Stimulated activated CD4-positive, alpha-beta T cell treated with anti-CD3 and anti-CD28 coated beads, Interleukin-12 subunit alpha, Interleukin-12 subunit beta, amount 100 ng/mL, for 24 hours (primary cell): ENCODE measurements at places on chromosomes 6 and 20.
A peak's percentile ranks its signal among the peaks of the same experiment; 100 is the strongest.

- DNase-seq: no peak
Measured at GRCh38 chr6:129494099-129494498, 215.9 kb downstream of the ARHGAP18 start.

DNA sequence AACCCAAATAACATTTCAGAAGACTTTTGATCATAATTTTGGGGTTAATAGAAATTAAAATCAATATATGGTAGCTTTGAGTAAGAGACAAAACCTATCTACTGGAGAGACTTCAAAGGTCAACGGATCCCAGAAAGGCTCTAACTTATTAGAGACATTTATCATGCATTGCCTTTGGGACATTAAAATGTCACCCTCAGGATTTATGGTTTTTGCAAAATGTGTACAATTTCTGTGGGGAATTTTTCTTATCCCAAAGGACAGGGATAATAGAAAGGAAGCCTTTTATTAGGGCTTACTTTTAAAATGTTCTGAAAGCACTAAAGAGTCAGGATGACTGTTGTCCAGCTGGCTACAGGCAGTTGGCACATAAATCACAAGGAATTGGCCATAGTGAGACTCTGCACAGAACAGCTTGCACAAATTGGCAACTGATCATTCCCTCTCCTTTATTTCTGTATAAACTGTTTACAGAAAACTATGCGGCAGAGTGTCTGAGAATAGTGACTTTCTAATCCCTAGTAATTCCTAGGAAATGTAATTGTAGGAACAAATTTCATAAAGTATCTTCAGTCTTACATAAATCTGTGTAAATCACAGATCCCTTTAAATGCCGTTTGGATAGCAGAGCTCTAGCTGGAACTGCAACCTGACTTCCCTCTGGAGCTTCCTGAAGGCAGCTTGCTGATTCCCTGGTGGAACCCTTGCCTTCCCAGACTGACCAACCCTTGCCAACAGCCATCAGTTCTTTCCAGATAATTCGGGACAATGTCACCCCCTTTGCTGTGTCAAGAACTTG is 201.1 kb upstream of the PREP start:
- no peak for DNase-seq

DNA sequence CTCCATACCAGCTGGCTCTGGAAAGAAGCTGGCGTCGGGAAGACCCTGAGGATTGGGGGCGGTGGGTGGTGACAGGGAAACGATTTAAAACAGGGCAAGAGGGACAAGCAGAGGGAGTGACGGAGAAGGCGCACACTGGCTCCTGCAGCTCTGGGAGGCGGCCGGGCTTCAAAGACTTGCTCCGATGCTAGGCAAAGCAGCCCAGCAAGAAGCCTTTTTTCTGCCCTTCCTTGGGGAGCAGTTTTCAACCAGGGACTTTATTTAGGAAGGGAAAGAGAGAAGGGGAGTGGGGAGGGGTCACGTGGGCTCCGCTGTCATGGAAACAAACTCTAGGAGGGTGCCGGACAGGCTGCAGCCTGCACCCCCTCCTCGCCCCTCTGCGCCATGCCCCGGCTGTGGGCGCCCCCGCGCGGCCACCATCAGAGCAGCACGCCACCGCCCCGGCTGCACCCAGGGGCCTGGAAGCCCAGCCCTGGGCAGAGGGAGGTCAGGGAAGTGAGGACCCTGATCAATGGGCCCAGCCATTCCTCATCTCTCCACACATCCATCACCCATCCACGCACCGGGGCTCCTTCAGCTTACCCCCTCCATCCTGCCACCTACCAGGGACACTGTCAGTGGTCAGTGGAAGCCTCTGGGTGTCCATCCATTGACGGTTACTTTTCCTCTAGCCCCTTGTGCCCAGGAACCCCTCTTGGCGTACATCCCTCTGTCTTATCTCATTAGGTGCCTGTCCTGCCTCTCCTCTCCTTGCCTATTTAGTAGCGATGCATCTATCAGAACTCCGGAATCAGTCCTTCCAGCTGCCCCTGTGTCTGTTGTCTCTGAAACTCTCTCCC is 66.6 kb upstream of the CCDC167 start:
- DNase-seq: peak; percentile 51

GRCh38 chr6:107173779-107174178 is 58.5 kb upstream of the BEND3 start:
- no peak for DNase-seq

- DNase-seq: no peak
Measured at GRCh38 chr6:15511248-15512125, 151.3 kb downstream of the DTNBP1 start.

GRCh38 chr6:169140986-169141495 is 112.6 kb downstream of the THBS2 start:
- no peak for DNase-seq

- no peak for DNase-seq
Measured at GRCh38 chr6:90820436-90820835, 233.6 kb upstream of the MAP3K7 start.

DNA sequence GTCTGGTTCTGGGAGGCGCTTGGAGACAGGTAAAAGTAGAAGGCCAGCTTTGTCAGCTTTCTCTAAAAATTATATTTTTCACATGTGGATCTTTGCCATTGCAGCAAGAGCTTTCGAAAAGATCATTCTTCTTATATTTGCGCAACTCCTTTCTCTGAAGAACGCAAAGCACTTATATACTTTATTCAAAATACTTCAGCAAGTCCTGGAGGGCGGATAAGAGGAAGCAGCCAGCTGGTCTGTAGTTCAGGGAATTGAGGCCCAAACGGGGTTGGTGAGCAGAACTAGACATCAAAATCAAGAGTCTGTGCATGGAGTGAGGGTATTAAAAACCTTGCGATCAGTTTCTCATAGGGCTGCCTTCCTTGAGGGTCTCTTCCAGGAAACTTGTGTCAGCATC is 182.3 kb downstream of the DTNBP1 start:
- DNase-seq: no peak

- DNase-seq: no peak
Measured at GRCh38 chr6:43977404-43978111, 149.7 kb downstream of the MRPL14 start.

GRCh38 chr20:58923117-58923712 is 57.8 kb upstream of the NELFCD start:
- no peak for DNase-seq

DNA sequence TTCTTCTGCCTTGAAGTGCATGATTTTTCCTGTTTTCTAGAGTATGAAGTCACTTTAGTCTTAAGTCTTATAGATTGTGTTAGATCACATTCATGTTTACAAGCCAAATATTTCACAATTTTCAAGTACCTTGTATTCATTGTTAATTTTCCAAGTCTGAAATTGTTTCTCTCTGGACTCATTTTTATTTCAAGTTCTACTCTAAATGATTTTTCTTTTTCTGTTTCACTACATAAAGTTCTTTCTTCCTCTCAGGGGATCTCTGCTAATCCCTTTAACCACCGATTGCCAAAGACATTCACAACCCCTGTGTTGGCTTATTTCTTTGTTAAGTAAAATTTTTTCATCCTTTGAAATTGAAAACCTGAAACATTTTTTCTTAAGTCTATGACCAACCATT is 805.7 kb downstream of the KIF16B start:
- no peak for DNase-seq
